Stimulated activated CD8-positive, alpha-beta memory T cell treated with anti-CD3 and anti-CD28 coated beads, Interleukin-2, amount 100 ng/mL, for 1 hour (primary cell): ENCODE measurements at places on chromosomes 11 and 22.

GRCh38 chr22:50569896-50570535 lies 7.3 kb upstream of the SYCE3 start:
- DNase-seq = no peak

DNA sequence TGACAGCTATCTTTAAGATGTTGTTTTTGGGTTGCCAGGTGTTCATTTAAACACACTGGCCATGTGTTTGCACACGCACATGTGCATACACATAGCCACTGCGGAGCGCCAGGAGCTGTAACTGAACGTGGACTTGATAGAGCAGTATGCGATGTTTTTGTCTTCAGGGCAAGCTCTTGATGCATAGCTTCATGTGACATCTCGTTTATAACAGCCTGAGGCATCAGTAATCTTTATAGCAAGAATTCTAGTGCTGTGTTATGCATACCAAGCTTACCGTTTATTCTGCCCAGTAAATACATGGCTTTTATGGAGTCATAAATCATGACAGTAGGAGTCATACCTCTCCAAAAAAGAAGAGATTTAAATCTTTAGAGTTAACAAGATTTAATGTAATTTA lies 87.0 kb downstream of the ATXN10 start:
- DNase-seq = no peak

DNA sequence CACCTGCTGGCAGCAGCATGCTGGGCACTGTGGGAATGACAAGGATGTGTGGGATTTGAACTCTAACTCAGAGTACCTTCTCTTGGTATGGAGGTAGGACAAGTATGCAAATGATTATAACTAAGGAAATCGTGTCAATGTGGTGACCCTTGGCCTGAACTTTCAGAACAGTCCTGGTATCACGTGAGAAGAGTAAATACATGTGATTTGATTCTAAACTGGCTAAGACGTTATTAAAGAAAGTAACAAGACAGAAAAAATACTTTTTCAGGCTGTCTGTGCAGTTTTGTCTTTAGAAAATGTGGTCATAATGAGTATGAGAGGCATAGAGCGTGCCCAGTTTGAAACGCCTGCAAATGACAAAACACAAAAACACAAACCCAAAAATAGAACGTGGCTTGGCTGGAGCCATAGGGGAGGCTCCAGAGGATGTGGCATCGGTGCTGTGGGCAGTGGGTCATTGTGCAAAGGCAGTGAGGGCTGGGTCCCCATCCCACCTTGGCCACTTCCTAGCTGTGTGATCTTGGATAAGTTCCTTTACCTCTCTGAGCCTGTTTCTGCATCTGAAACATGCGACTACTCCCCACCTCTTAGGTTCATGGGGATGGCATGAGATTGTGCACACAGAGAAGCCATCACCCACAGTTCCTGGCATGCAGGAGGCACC lies 18.4 kb upstream of the IL2RB start:
- no peak for DNase-seq

DNA sequence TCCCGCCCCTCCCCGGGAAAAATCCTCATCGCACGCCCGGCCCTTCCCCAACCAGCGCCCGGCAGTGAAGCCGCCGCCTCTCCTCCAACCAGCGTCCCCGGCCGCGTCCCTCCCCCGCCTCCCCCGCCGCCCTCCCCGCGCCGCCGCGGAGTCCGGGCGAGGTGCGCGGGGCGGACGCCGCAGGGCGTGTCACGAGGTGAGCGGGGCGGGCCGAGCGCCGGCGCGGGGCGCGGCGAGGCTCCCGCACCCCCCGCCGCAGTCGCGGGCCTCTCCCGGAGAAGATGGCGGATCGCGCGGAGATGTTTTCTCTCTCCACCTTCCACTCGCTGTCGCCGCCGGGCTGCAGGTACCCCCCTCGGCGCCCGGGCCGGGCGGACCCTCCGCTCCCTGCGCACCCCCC lies at the start of gene MAPK8IP2:
Gene MAPK8IP2 (plus strand): TSS at position 256 of the 400 bp plus-strand sequence. CDS start 26 bp downstream, at position 282.
- no peak for DNase-seq

DNA sequence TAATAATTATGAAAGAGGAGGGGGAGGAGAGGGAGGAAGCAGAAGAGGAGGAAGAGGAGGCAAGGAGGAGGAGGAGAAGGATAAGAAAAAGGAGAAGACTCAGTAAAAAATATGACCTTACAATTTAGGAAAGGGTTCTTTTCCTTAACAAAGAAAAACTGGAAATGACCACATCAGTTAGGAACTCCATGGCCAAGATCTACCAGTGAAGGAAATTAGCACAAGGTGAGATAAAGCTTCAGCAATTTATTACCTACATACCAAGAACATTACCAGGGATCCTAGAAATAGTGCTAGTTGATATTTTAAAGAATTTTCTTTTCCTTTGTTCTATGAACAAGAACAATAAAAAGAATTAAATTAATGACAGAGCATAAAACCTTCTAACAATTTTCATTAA lies 172.7 kb downstream of the LRRC4C start:
- no peak for DNase-seq

DNA sequence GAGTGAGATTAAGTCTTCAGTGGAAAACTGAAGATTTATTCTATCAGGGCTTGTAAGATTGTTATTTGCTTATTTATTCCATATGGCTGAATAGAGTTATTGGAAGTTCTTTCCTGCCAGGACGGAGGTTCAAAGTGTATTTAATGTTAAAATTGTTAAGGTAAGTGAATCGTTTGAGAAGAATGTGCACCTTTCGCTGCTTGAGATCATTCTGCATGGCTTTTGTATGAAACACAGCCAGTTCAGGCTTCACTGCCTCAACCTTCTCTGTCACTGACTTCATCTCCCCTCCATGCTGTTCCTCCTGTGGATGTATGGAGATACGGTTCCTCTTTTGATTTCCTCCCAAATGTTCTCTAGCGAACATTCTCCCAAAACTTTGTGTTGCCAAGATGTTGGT lies 19.2 kb upstream of the OR51L1 start:
- no peak for DNase-seq

GRCh38 chr11:120303004-120303637 lies 22.0 kb upstream of the TLCD5 start:
- no peak for DNase-seq

- DNase-seq = no peak
These were observed 557 bp downstream of the GTPBP1 start for GRCh38 chr22:38706101-38706900.

DNA sequence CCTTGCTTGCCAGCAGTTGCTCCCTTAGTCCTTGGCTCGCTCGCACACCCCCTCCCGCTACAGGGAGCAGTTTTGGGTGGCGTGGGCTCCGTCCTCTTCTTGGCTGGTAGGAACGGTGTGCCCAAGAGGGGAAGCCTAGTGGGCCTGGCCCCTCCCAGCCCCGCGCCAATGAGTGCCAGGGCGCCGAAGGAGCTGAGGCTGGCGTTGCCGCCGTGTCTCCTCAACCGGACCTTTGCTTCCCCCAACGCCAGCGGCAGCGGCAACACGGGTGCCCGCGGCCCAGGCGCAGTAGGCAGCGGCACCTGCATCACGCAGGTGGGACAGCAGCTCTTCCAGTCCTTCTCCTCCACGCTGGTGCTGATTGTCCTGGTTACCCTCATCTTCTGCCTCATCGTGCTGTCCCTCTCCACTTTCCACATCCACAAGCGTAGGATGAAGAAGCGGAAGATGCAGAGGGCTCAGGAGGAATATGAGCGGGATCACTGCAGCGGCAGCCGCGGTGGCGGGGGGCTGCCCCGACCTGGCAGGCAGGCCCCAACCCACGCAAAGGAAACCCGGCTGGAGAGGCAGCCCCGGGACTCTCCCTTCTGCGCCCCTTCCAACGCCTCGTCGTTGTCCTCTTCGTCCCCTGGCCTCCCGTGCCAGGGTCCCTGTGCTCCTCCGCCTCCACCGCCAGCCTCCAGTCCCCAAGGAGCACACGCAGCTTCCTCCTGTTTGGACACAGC lies 1.6 kb downstream of the C11orf87 start:
- no peak for DNase-seq

DNA sequence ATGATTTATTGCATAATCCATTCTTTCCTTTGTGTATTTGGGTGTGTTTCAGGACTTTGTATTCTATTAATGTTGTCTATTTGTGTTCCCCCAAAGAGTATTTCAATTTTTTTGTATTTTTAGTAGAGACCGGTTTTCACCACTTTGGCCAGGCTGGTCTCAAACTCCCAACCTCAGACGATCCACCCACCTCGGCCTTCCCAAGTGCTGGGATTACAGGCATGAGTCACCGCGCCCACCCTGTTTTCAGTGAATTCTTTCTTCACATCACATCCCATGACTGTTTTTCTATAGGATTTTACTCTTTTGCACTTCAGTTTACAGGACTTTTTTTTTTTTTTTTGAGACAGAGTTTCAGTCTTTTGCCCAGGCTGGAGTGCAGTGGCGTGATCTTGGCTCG lies 46.3 kb downstream of the RBX1 start:
- DNase-seq = no peak

DNA sequence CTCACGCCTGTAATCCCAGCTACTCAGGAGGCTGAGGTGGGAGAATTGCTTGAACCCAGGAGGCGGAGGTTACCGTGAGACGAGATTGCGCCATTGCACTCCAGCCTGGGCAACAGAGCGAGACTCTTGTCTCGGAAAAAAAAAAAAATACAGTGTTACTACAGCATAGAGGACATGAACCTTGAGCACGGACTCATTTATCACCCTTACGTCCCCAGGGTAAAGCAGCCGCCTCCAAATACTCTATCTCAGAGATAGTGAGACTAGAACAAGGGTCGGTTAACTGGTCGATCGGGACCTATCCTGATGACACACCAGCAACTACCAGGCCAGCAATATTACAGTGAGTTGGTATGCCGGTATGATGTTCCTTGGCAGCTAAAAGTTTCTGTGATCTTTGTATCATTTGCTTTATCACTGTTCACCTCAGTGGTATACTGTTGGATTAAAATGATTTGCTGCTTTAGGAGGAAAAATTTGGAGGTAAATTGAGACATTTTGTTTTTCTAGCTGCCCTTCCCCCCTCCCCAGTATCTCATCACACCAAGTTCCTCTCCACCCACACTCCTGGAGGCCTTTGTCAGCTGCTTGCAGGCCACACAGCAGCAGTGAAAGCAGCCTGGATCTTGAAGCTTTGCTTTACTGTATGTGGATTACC lies 7.0 kb upstream of the SIDT2 start:
- DNase-seq = no peak

GRCh38 chr22:39665229-39665628 lies 94.7 kb downstream of the CACNA1I start:
- DNase-seq = no peak

DNA sequence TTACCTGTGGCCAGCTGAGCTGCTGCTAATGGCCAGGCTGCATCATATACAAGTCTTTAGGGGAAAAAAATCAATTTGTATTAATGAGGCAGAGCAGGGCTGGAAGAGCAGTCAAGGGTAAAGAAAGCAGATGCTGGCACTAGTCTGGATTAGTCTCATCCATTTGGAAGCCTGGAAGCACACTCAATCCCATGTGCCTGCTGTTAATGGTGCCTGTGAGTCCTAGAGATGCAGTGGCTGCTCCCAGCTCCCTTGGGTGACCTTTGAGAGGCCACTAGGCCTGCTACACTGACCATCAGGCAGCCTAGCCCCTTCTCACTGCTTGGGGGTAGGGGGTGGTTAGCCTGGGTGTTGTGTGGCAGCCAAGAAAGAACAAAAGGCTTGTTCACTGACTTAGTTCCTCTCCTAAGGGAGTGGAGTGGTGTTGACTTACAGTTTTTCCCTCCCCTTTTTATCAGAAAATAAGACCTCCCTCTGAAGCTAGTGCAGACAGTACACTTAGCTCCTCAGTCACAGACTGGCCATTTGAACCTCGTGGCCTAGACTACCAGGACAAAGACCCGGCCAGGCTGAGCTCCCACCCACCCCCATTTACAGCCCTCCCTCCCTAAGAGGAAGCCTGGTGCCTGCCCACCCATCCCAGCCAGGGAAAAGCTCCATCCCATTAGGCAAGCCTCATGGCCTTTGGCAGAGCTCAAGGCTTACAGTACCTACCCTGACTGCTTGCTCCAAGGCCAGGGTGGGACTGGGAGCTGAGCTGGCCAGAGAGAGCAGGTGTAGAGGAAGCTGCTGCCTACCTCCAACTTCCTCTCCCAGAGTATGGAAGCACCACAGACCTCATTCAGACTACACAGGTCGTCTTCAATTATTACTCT lies 7.8 kb downstream of the PIK3IP1 start:
- no peak for DNase-seq

GRCh38 chr22:46815896-46816731 lies 53.7 kb downstream of the TBC1D22A start:
- DNase-seq = no peak

- DNase-seq = no peak
These were observed 2.3 kb upstream of the USP28 start for GRCh38 chr11:113877670-113878055.

- DNase-seq = no peak
These were observed 2.1 kb downstream of the RTN3 start for GRCh38 chr11:63683133-63683991.

DNA sequence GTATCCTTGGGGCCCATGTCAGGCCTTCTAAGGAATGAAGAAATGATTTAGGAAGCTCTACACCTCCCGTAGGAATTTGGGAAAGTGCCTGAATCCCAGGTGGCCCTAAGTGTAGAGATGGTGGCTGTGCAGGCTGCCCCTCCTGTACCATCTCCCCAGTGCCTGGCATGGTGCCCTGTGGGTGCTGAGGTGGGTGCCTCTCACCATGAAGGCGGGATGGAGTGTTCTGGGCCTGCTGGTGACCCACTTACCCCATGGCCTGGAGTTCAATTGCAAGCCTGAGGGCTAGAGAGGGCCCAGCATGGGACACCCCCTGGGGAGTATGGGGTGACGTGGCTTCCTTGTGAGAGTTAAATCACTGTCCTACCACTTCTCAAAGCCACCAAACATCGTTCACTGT lies 19.8 kb downstream of the SAMM50 start:
- no peak for DNase-seq

DNA sequence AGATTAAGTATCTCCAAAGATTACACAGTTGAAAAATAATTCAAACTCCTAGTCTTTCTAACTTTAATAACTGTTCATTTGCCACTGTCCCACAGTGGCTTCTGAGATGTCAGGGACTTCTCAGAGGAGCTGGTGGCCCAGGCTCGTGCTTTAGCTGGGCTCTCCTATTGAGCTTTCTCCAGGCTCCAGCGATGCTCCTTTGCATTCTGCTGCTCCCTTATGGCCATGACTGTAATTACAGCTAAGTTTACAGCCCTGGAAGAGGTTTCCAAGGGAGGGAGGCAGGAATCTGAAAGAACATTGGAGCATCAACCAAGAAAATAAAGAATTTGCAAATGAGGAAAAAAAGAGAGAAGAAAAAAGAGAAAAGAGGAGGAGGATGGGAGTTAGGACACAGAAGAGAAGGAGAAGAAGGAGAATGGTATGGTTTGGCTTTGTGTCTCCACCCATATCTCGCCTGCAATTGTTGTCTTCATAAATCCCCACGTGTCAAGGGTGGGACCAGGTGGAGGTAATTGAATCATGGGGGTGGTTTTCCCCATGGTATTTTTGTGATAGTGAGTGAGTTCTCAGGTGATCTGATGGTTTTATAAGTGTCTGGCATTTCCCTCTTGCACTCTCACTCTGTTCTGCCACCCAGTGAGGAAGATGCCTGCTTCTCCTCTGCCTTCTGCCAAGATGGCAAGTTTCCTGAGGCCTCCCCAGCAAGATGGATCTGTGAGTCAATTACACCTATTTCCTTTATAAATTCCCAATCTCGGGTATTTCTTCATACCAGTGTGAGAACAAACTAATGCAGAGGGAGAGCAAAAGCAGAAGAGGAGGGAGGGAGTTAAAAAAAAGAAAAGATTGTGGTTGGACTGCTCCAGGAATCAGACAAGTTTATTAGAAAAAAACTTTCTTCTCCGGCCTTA lies 857.0 kb downstream of the KCNA4 start:
- DNase-seq = no peak
